ENCODE measurements at places on chromosomes 3 and 15. TPM values are rescaled to one million over a fixed set of nuclear protein-coding genes. Genes with fewer than 3 reads are reported as not detected.

- no peaks in the 10 kb centered on the region for H3K4me1 ChIP-seq
- H3K27me3 ChIP-seq = no peaks in the 10 kb centered on the region
- no peak for DNase-seq
- H3K4me3 ChIP-seq = no peak overlapping the region
- H3K36me3 ChIP-seq = peaks cover 58% of the 10 kb centered on the region
- H3K27ac ChIP-seq = no peak overlapping the region
These were observed 336.2 kb upstream of the TPM1 start for GRCh38 chr15:62706317-62706716.

DNA sequence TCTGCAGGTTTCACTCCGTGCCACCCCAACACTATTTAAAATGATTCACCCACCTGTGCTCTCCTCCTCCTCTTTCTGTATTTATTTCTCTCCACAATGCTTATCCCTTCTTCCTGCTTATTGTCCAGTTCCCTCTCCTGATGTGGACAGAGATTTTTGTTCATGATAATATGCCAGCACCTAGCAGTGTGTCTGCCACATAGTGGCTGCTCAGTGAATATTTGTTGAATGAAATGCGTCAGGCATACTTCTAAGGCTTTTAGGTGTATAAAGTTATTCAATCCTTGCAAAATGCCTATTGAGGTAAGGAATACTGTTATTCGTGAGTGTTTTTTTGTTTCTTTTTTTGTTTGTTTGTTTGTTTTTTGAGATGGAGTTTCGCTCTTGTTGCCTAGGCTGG, 67.5 kb upstream of the MME start:
- no peak overlapping the region for H3K27ac ChIP-seq
- no peak for DNase-seq
- no peaks in the 10 kb centered on the region for H3K4me1 ChIP-seq
- H3K27me3 ChIP-seq = no peaks in the 10 kb centered on the region
- no peaks in the 10 kb centered on the region for H3K36me3 ChIP-seq

- H3K4me1 ChIP-seq = no peaks in the 10 kb centered on the region
- no peak overlapping the region for H3K27ac ChIP-seq
- H3K36me3 ChIP-seq = no peaks in the 10 kb centered on the region
These were observed 30.7 kb downstream of the C3orf38 start for GRCh38 chr3:88180398-88180999.

GRCh38 chr3:99674086-99674789, 35.8 kb downstream of the COL8A1 start:
- H3K36me3 ChIP-seq = no peaks in the 10 kb centered on the region
- no peaks in the 10 kb centered on the region for H3K27me3 ChIP-seq
- no peaks in the 10 kb centered on the region for H3K4me1 ChIP-seq
- no peak overlapping the region for H3K27ac ChIP-seq
- H3K4me3 ChIP-seq = no peak overlapping the region

- no peak overlapping the region for H3K4me3 ChIP-seq
- DNase-seq = no peak
- H3K27ac ChIP-seq = no peak overlapping the region
- no peaks in the 10 kb centered on the region for H3K27me3 ChIP-seq
These were observed 78.2 kb upstream of the SOX2 start for GRCh38 chr3:181633556-181633955.

- no peak for DNase-seq
- H3K4me3 ChIP-seq = no peak overlapping the region
- H3K27me3 ChIP-seq = no peaks in the 10 kb centered on the region
- H3K27ac ChIP-seq = no peak overlapping the region
- no peaks in the 10 kb centered on the region for H3K36me3 ChIP-seq
These were observed 6.1 kb downstream of the ERICH6 start for GRCh38 chr3:150697646-150698045.

GRCh38 chr15:25740383-25741255, 122.5 kb downstream of the ATP10A start:
- peaks cover 4% of the 10 kb centered on the region for H3K27me3 ChIP-seq
- no peaks in the 10 kb centered on the region for H3K4me1 ChIP-seq
- no peak overlapping the region for H3K27ac ChIP-seq
- DNase-seq = no peak
- H3K4me3 ChIP-seq = no peak overlapping the region
- no peaks in the 10 kb centered on the region for H3K36me3 ChIP-seq

Gene COL6A6
- 7.6 TPM for polyA plus RNA-seq

Gene CD200
- polyA plus RNA-seq = 21.8 TPM

Gene NEK11
- 10.5 TPM for polyA plus RNA-seq
